Activated CD4-positive, alpha-beta T cell treated with anti-CD3 and anti-CD28 coated beads for 4 hours (primary cell): ENCODE measurements at places on chromosomes 11 and 22.

GRCh38 chr22:20562607-20563465 is 55.4 kb downstream of the MED15 start:
- DNase-seq = no peak

GRCh38 chr22:43270314-43270908 is 72.8 kb downstream of the SCUBE1 start:
- DNase-seq = no peak

GRCh38 chr22:50144005-50144614 is 26.4 kb upstream of the PANX2 start:
- no peak for DNase-seq

GRCh38 chr22:49040111-49040510 is 787.6 kb downstream of the BRD1 start:
- DNase-seq = no peak

DNA sequence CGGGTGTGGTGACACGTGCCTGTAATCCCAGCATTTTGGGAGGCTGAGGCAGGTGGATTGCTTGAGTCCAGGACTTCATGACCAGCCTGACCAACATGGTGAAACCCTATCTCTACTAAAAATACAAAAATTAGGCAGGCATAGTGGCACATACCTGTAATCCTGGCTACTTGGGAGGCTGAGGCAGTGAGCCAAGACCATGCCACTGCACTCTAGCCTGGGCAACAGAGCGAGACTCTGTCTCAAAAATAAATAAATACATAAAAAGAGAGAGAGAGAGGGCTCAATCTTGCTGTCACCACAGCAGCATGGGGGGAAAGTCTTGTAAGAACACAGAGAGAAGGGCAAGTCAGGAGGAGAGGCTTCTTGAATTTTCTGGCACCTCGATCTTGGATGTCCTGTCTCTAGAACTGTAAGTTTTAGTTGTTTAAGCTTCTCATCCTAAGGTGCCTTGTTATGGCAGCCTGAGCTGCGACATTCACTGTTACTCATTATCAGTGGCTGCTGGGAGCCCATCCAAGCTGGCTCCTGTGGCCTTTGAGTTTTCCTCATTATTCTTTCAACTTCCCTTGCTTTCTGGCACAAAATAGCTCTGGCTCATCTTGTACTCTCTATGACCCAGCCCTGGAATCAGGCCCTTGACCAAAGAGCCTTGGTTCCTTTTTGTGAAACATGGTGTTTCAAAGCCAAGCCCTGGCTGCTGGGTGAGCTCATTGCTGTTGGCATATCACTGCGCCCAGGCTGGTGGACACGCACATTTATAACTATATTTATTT is 8.0 kb upstream of the PSMC3 start:
- no peak for DNase-seq

DNA sequence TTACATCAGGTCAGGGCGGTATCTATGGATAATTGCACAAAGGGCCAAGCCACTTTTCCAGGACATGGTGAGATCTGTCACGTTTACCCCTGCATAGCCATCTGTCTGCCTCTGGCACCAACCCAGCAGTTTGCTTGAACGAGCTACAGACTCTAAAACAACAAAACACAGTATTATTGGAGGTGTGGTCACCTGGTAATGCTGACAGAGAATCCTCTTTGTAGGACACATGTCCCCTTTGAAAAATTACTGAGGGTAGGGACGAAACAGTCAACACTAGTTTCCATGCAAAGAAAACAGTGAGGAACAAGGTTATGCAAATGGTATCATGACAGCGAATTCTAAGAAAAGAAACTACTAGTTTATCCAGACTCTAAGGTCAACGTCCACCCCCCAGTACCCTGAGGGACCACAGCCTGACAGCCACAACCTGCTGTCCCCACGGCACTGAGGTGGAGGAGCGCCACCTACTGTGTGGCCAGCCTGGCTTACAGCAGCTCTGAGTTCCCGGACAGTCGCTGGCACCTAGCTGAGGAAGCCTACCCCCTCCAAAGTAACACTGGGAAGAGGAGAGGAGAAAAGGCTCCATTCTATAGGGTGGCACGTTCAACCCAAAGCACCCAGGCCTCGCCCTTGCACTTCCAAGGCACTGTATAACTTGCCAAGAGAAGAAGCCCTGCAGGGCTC is 117.4 kb upstream of the BID start:
- no peak for DNase-seq
